Pulmonary artery endothelial cell (primary cell): ENCODE measurements at places on chromosomes 4 and X. TPM values are rescaled to one million over a fixed set of nuclear protein-coding genes. Genes with fewer than 3 reads are reported as not detected.

Gene VSIG4
- not detected in 2 replicates for total RNA-seq

Gene CRLF2
- not detected in 2 replicates for total RNA-seq

Gene MAGEA8
- total RNA-seq, result not detected in 2 replicates

Gene TMA16
- 33.3 and 34.6 TPM in 2 replicates for total RNA-seq

Gene SATL1
- not detected in 2 replicates for total RNA-seq

Gene UGT2A1
- total RNA-seq, result 0.53 and 1.1 TPM in 2 replicates

Gene TEX13C
- total RNA-seq, result not detected in 2 replicates

Gene LRPAP1
- 145 and 156 TPM in 2 replicates for total RNA-seq

Gene FGD1
- 2.3 and 2.7 TPM in 2 replicates for total RNA-seq

Gene GLOD5
- total RNA-seq, result not detected in 2 replicates

Gene INPP4B
- 1.3 and 3.9 TPM in 2 replicates for total RNA-seq

Gene VEGFC
- total RNA-seq, result 18.9 and 19.1 TPM in 2 replicates

Gene ADGRG4
- total RNA-seq, result not detected in 2 replicates

Gene SCML2
- 1.6 and 2.6 TPM in 2 replicates for total RNA-seq

Gene TNIP3
- 0.20 and 1.2 TPM in 2 replicates for total RNA-seq

Gene CASP3
- 84.5 and 84.8 TPM in 2 replicates for total RNA-seq

Gene FGF5
- total RNA-seq, result 0.32 and 0.53 TPM in 2 replicates

Gene HTR2C
- total RNA-seq, result not detected in 2 replicates

Gene GAGE12J
- not detected in 2 replicates for total RNA-seq

Gene S100P
- 0.07 TPM in 1 of 2 replicates, not detected in the other for total RNA-seq

Gene CTSO
- total RNA-seq, result 6.1 and 12.1 TPM in 2 replicates

Gene GBA3
- total RNA-seq, result not detected in 2 replicates

Gene UGT2B15
- not detected in 2 replicates for total RNA-seq

Gene CNGA2
- not detected in 2 replicates for total RNA-seq

Gene GPR101
- total RNA-seq, result not detected in 2 replicates

Gene ZAR1
- not detected in 2 replicates for total RNA-seq

Gene PGAM4
- total RNA-seq, result 0.14 TPM in 1 of 2 replicates, not detected in the other

Gene BMP2K
- 32.2 and 54.6 TPM in 2 replicates for total RNA-seq

Gene TIMM17B
- total RNA-seq, result 17.7 and 24.6 TPM in 2 replicates

Gene NPNT
- under 0.01 and 0.11 TPM in 2 replicates for total RNA-seq

Gene PLRG1
- total RNA-seq, result 93.1 and 130 TPM in 2 replicates

Gene ANK2
- 0.18 and 0.66 TPM in 2 replicates for total RNA-seq

Gene HADH
- total RNA-seq, result 7.3 and 7.9 TPM in 2 replicates

Gene SLC30A9
- total RNA-seq, result 59.0 and 59.5 TPM in 2 replicates

Gene TMEM35A
- total RNA-seq, result 3.1 and 9.1 TPM in 2 replicates

Gene HMGN5
- total RNA-seq, result 1.6 and 2.0 TPM in 2 replicates

Gene TLR8
- total RNA-seq, result not detected in 2 replicates

Gene CXorf51A
- total RNA-seq, result not detected in 2 replicates

Gene HDAC8
- 28.4 and 33.8 TPM in 2 replicates for total RNA-seq

Gene SH3RF1
- total RNA-seq, result 18.4 and 21.3 TPM in 2 replicates

Gene DIPK2B
- 3.6 and 3.7 TPM in 2 replicates for total RNA-seq

Gene SAGE1
- not detected in 2 replicates for total RNA-seq
